Stimulated activated CD8-positive, alpha-beta memory T cell treated with anti-CD3 and anti-CD28 coated beads, Interleukin-2, amount 100 ng/mL, for 1 hour (primary cell): ENCODE measurements at places on chromosomes 2 and 18.
A peak's percentile ranks its signal among the peaks of the same experiment; 100 is the strongest.

DNA sequence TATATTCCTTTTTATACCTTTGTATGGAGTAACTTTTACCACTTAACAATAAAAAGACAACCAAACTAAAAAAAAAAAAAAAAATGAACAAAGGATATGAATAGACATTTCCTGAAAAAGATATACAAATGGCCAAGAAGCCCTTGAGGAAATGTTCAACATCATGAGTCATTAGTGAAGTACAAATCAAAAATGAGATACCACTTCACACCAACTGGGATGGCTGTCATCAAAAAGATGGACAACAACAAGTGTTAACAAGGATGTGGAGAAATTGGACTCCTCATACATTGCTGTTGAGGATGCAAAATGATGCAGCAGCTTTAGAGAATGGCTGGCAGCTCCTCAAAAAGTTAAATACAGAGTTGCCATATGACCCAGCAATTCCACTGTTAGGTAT lies 22.6 kb upstream of the SCYGR2 start:
- no peak for DNase-seq

DNA sequence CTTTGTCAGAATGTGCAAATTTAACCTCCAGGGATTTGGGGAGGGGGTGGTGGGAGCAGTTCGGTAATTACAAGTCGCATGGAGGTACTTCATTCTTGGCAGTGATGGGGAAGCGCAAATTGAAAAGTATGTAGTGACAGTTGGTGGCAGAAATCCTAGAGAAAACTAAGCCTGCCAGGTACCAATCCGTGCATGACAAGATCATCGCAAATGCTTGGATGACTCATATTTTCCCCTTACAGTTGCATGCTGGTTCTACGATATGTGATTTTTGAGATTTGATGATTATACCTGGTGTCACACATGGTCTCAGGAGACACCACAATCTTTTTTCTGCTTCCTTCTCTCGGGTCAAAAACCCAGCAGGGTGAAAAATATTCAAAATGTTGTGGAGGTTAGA lies 479.7 kb upstream of the ID2 start:
- no peak for DNase-seq

DNA sequence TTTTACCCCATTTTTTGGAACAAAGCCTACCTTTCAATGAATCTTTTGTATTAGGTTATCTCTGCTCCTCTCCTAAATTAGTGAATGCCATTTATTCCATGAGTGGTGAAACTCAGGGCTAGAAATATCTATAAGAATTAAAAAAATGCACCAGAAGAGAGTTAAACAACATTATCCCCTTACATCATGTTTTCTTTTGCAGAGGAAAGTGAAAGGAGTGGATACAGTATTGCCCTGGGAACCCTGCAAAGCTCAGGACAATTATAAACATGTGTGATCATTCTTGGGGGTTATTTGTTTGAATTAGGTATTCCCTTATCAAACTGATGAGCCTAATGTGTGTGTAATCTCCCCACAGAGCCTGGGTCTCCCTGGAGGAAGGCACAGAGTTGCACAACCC lies 559.2 kb downstream of the RNF144A start:
- no peak for DNase-seq

DNA sequence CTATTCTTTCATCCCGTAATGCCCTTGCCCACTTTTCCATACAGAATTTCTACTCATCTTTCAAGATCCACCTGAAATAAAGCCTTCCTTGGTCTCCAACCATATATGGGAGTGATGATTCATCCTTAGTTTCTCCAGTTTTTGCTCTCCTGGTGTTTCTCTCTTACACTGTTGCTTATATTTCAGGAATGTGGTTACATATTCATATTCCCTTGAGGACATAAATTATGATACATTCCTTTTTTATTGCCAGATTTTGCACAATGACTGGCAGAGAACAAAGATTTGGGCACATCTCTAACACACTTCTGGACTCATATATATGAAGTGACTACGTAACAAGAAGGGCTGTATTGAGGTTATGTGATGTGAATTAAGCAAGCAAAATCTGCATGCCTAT lies 1573.4 kb upstream of the NXPH2 start:
- no peak for DNase-seq

- DNase-seq = no peak
Observed at GRCh38 chr18:49500201-49500921, 13.3 kb upstream of the C18orf32 start.

GRCh38 chr18:74264303-74265020 lies 27.3 kb downstream of the CYB5A start:
- DNase-seq = no peak

DNA sequence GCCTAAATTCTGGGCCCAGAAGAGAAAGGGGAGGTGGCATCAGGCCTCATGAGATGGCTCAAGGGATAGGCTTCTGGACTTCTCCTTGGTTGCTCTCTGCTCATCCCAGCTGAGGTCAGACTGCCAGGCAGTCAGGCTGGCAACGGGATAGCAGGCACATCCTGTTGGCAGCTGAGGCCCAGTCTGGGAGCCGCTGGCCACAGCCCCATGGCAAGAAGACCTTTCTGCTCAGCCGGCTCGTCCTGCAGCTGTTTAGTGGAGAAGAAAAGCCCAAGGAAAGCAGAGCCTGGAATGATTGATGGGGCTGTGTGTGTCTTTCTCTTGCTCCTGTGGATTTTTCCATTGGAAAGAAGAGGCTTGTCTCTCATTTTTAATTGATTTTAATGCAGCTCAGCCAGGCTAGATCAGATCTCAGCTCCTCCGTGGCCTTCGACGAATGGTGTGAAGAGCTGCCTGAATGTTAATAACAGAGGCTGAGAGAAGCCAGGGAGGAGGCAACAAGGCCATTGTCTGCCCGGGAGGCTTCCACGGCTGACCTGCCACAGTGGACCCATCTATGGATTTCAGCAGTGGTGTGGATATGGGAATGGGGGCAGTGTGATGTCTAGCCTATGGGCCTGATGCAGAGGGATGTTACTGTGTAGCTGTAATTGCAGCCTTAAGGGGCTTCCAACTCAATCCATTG lies 99.5 kb downstream of the HS1BP3 start:
- no peak for DNase-seq

- no peak for DNase-seq
Observed at GRCh38 chr2:238104691-238105371, 4.7 kb downstream of the ESPNL start.

DNA sequence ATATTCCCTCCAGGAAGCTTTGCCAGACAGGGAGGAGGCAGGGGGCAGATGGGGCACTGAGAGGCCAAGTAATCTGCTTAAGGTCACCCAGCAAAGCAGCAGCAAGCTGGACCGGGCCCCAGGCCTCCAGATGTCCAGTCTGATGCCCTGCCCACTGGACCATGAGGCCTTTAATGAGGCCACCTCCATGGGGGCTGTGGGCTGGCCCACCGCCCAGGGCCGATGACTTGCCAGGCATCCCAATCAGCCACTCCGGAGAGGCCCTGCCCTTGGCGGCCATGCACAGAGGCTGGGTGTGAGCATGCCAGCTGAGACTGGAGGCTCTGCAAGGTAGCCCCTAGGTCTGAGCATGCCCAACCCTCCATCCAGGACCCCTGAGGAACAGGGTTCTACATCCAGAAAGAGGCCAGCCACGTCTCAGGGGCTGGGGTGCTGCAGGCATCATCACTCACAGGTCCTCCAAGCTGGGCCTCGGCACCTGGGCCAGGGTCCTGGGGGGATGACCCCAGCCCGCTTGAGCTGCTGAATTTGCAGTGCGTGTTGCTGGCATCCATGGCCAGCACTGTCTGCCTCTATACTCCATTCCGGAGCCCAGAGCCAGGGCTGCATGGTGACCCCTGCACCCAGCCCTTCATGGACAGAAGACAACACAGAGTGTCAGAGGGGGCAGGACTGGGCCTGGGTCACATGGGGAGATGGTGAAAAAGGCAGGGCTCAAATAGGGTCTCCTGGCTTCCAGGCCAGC lies 164.2 kb downstream of the INHBB start:
- DNase-seq = no peak

DNA sequence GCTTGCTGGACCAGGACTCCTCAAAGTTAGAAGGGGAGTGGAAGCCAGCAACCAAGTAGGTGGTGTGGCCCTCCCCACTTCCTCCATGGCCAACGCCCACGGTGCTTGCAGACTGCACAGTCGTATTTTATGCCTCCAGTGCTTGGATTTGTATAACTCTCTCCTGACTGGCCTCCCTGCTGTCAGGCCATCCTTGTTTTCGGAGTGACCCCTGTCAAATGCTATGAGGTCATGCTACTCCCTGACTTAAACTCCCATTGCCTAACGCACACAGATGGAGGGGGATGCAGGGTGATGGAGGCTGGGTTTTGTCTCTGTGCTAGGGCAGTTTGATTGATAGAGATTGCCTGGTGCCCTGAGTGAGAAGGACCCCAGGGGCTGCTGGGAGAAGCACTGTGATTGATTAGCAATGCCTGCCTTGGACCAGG lies 36.1 kb downstream of the GLI2 start:
- no peak for DNase-seq

DNA sequence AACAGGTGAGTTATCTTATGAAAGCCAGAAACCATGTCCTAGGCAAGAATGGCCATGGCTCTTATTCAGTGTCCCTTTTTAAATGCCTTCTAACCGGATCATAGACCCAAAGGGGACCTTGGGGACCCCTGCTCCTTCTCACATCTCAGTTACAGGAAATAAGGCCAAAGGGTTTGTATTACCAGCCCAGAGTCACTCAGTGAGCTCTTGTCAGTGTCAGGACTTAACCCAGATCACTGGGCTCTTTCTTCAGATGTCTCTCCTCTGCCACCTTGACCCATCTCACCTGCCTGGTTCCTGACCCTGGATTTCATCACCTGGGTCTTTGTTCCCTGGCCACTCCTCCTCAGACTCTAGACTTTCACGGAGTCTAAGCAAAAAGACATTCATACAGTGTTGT lies 556.7 kb downstream of the CMPK2 start:
- no peak for DNase-seq

- no peak for DNase-seq
Observed at GRCh38 chr2:159855557-159856061, 57.6 kb upstream of the CD302 start.

GRCh38 chr2:74695663-74696062 lies 41.6 kb downstream of the SEMA4F start:
- DNase-seq = no peak

- DNase-seq = no peak
Observed at GRCh38 chr18:51879329-51879728, 460.7 kb upstream of the DCC start.

DNA sequence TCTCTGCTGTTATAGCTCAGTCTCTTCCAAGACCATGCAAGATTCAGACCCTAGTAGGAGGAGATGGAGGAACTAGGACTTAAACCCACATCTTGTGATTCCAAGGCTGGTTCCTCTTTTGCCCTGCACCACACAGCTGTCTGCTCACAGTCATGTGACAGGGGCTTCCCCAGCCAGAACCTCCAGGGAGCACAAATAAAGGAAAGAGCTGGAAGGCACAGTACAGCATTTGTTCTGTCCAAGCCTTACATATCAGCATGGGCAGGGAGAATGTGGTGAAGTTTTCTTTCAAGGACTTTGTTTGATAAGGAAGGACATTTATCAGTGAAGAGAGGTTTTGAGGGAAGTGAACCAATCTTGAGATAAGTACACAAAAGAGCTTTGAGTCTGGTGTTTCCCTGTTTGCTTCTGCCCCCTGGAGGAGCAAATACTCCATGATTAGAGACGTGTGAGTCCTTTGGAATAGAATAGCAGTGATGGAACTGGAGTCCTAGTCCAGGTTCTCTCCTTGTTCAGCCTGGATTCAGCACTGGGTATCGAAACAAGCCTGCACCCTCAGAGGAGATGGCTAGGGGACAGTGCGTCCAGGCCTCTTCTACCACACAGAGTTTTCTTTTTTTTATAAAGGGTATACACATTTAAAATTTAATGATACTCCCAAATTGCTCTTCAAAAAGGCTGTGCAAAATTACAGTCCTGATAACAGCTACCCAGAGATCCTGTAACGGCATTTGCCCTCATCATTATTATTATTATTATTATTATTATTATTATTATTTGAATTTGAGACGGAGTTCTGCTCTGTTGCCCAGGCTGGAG lies 24.6 kb upstream of the CASP10 start:
- peak; percentile 9 for DNase-seq

GRCh38 chr2:95277246-95277906 lies 3.1 kb downstream of the PROM2 start:
- no peak for DNase-seq

DNA sequence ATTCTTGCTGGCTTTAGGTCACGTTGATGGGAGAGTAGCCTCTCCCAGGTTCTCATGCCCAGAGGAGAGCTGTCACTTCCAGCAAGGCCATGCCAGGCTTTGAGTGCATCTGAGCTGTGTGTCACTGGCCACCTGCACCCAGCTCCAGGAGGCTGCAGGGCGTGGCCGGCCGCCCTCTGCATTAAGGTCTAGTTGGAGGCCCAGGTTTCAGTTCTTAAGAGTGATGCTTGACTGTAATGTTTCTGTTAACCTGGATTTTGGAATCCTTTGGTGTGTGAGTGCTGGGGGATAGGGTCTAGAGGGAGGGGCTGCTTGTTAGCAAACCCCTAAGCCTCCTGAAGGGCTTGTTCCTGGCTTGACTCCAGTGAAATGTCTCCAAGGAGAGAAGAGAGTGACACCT lies 140.1 kb downstream of the ACOXL start:
- DNase-seq = no peak

DNA sequence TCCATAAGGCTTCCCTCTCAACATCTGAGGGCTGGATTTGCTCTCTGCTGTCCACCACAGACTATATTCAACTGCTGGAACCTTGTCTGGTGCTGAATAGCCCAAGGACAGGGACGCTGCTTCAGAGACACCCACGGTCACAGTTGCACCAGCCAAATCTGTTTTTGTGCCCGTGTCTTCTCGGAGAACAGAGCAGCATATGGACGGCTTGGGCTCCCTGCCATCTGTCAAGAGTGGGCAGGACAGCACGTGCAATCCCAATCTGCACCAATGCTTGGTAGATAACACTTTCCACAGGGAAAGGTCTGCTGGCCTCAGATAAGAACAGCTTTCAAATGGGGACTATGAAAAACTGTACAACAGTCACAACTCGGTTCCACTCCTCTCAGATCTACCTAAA lies 466.1 kb downstream of the TGIF1 start:
- no peak for DNase-seq

- no peak for DNase-seq
Observed at GRCh38 chr18:24534737-24535136, 74.3 kb downstream of the HRH4 start.

- no peak for DNase-seq
Observed at GRCh38 chr2:109160714-109161440, 31.9 kb downstream of the SH3RF3 start.

- DNase-seq = no peak
Observed at GRCh38 chr2:242015108-242016065, 145.9 kb downstream of the RTP5 start.

DNA sequence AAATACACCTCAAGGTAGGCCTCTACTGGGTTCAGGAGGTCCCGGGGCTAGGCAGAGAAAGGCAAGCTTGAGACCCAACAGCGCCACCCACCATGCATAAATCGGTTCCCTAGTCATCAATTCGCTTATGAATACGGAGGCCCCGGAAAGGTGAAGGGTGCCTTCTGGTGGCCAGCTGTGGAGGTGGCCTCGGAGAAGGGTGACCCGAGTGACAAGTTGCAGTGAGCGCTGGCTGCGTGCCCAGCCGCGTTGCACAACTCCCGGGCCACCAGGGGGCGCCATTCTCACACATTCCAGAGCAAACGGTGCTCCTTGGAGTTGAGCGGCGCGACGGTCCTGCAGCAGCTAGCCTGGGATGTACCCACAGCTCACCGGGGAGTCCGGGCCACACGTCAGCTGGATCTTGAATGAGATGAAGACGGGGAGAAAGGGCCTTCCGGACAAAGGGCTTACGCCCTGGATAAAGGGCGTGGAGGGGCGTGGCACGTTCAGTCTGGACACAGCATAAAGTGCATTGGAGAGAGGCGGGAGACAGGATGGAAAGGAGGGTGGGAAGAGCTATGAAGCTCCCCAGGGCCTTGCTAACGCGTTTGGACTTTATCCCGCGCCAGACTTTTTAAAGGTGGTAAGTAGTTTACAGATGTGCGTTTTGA lies 20.4 kb downstream of the TMSB10 start:
- peak; percentile 97 for DNase-seq
